ENCODE measurements at places on chromosomes 1 and 21.

- no peak for DNase-seq
These were observed 59.8 kb downstream of the ITGB3BP start for GRCh38 chr1:63463248-63463647.

- no peak for DNase-seq
These were observed 66.3 kb upstream of the NTPCR start for GRCh38 chr1:232883992-232884661.

DNA sequence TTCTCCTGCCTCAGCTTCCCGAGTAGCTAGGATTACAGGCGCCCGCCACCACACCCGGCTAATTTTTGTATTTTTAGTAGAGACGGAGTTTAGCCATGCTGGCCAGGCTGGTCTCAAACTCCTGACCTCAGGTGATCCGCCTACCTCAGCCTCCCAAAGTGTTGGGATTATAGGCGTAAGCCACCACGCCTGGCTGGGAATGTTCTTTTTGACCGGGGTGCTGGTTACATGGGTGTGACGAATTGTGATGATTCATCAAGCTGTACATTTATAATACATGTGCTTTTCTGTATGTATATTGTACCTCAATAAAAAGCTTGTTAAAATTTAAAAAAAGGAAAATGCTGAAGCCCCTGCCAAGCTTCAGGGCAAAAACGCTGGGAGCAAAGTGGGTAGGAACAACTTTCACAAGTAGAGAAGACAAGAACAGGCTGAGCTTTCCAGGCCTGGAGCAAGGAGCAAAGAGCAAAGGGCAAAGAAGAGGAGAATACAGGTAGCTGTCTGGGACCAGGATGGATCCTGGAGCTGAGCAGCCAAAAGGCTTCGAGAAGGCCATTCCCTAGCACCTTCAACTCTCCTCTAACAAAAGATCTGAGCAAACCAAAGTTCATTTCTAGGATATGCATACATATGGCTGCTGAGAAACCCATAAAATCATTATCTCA, 20.5 kb upstream of the YRDC start:
- DNase-seq: no peak

DNA sequence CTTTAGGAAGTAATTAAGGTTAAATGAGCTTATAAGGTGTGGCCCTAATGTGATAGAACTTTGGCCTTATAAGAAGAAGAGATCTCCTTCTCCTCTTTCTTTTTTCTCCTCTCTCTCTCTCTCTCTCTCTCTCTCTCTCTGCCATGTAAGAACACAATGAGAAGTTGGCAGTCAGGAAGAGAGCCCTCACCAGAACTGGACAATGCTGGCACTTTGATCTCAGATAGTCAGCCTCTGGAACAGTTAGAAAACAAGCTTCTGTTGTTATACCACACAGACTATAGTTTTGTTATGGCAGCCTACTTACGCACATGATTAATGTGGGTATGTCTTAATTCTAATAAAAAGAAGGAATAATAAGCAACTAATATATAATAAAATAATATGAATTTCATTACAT, 444.2 kb upstream of the LRRC7 start:
- DNase-seq: no peak

- peak; percentile 17 for DNase-seq
These were observed 6.8 kb upstream of the AKR1A1 start for GRCh38 chr1:45543581-45544417.

- DNase-seq: no peak
These were observed 68.9 kb downstream of the ATF6 start for GRCh38 chr1:161834967-161835550.

DNA sequence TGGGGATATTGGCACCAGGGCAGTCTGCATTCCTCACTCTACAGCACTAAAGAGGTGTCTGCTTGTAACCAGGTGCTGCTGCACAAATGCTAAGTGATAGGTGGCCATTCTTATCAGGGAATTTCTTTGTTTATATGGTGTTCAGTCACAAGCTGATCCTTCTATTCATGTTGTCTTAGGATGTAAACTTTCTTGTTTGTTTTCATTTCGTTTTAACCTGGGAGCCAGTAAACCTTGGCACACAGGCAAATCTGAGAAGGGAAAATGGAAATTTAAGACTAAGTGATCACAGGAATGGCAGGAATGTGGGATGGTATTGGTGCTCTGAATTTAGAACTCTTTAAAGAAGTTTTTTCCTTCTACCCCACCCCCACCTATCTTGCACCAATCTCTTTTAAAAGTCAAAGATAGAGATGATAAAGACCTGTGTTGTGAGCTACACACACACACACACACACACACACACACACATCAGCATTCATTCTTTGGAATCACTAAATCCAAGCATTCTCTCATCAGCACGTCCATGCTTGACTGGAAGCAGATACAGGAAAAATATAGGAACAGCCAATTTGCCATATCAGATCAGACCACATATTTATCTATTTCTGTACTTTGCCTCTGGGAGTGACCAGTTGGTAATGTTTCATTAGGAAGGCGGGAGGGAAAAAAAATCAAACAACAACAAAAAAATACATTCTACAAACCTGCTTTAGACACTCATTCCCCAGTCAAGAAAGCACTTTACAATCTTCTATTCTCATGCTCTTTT, 451.4 kb upstream of the ADGRL2 start:
- DNase-seq: no peak

- DNase-seq: peak; percentile 49
These were observed 351.0 kb upstream of the B3GALT2 start for GRCh38 chr1:193537266-193538002.

DNA sequence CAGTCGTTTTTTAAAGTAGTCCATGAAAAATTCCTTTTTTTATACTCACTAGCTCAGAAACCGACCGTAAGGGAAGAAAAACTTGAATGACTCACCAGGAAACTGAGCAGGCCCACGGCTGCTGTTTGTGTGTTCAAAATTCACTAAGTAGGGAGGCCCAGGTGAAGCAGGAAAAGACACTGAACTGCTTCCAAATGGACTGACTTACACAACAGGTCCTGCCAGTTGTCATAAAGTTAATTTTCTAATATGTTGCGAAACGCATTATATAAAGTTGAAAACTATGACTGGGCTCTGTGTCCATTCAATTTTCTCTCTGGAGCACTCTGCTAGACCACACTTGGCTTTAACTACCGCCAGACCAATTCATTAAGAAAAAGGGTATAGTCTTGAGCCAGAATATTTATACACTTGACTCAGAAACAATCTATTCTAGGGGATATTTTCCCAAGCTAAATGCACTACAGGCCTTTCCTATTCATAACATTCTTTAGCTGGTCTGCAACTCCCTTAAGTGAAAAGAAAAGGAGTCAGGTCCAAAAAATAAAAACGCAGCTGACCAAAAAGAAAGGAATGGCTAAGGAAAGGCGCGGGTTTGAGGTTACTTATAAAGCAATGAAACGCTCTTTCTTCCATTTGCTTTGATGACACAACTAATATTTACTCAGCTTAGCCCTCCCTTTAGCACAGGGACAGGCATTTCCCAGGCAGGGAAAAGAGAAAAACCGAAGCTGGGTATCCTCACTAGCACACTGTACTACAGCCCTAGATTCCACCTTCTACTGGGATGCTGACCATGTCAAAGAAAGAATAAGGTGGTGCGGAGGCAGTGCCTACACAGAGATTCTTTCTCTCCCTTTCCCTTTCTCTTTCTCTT, 306.3 kb upstream of the ESRRG start:
- DNase-seq: no peak

GRCh38 chr1:71210718-71211117, 129.9 kb upstream of the ZRANB2 start:
- DNase-seq: no peak

DNA sequence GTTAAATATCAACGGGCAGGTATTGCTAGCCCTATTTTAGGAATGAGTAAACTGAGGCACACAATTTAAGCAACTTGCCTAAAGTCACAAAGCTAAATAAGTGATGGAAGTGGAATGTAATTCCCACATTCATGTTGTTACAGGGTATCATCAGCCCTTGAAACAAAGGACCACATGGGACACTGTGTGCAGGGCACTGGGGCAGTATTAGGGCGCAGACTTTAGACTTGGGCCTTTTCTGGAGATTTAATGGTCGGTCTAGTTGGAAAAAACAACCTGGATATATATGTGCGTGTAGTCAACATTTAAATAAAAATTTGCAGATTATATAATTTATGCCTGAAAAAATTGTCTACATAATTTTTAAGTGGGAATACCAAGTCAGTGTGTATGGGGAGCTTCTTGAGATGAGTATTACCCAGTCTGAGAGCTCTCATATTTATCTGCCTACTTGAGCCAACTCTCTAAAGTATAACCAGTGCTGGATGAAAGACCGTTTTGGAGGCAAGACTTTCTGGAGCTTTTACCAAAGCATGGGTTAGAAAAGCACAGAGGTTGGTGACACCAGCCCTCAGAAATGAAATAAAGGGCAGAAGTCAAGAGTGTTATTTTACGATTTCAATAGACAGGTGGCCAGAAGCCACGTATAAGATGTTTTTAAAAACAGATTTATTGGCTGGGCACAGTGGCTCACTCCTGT, 1.6 kb downstream of the KDM1A start:
- no peak for DNase-seq
